ENCODE measurements at places on chromosomes 4 and X. TPM values are rescaled to one million over a fixed set of nuclear protein-coding genes. Genes with fewer than 3 reads are reported as not detected.

The LIMCH1 gene
- total RNA-seq = 9.3 TPM

The USP46 gene
- total RNA-seq = 6.9 TPM

The TREX2 gene
- 1.6 TPM for total RNA-seq

The SLC26A1 gene
- total RNA-seq = 1.6 TPM

The GYPB gene
- not detected for total RNA-seq

The ADH1B gene
- 134 TPM for total RNA-seq

- DNase-seq = no peak
Observed at GRCh38 chr4:58111818-58112217, 1001.6 kb upstream of the IGFBP7 start.

DNA sequence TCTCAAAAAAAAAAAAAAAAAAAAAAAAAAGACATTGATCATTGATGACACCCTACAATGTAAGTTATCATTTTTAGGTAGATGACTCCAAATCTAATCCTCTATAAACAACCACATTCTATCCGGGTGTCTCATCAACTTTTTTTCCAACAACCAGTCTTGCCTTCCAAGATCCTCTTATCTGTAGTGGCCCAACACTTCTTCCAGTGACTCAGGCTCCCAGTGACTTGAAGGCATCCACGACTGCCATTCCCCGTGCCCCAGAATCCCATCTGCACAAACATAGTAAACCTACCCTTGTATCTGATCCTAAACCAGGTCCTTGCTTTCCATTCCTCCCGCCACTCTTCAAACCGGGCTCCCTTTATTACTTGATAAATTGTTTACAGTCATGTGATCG lies 15.6 kb upstream of the TSPAN5 start:
- no peak for DNase-seq

- peak; percentile 78 for DNase-seq
Observed at GRCh38 chr4:118823471-118823870, 12.5 kb downstream of the SEC24D start.

- no peak for DNase-seq
Observed at GRCh38 chr4:105572296-105572695, 19.9 kb downstream of the ARHGEF38 start.

GRCh38 chr4:38868059-38868960 lies 704 bp downstream of the FAM114A1 start:
- DNase-seq = peak; percentile 42

DNA sequence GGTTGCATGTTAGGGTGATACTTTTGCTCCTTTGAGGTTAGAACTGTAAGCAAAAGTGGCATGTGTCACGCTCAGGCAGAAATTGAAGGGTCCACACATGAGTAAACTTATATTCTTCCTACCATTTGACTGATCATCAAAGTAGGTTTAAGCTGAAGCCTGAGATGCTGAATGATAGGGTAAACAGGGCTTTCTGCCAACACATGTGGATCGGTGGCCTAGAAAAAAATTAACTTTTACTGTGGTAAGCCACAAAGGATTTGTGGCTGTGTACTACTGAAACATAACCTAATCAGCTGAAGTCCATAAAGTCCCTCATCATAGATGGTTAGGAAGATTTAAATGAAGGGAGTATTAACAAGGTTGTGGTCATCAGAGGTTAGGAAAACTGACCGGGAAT lies 1070.1 kb downstream of the STPG2 start:
- DNase-seq = no peak

GRCh38 chrX:24934279-24934678 lies 81.5 kb downstream of the ARX start:
- DNase-seq = no peak

DNA sequence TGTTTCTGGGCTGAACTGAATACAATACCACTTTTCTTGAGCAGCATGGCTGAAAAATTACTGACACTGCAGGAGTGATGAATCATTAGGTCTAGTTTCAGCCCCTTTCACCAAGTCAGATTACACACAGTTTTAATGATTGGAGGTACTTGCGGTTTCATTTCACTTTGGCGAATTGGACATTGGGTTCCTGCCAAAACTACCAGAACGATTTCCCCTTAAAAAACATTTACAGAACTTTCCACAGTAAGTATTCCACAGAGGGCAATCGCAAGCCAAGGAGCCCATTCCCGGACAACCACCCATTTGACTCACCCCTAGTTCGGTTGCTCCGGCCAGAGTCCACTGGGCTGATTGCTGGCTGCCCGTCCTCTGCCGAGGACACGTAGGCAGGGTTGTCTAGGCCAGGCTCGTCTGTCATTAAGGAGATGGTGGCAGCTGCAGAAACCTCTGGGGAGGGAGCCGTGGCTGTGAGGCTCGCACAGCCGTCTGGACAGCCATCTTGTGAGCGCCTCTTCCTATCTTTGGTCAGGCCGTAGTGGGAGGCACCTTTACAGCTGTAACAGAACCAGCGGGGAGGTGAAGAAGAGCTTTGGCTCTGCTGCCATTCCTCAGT lies 83.5 kb downstream of the LNX1 start:
- DNase-seq = peak; percentile 8

DNA sequence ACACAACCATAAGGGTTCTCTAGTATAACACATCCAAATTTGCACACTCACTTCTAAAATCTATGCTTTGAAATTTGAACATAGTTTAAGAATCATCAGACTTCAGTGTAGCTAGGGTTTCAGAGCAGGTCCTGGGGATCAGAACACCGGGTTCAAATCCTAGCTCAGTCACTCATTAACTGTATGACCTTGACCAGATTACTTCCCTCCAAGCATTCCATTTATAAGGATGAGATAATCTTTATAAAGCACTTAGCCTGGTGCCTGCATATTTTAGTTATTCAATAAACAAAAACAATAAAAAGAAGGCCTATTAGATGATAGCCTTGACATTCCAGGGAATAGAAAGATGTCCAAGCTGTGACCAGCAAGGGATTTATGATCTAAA lies 4.8 kb upstream of the STBD1 start:
- no peak for DNase-seq

DNA sequence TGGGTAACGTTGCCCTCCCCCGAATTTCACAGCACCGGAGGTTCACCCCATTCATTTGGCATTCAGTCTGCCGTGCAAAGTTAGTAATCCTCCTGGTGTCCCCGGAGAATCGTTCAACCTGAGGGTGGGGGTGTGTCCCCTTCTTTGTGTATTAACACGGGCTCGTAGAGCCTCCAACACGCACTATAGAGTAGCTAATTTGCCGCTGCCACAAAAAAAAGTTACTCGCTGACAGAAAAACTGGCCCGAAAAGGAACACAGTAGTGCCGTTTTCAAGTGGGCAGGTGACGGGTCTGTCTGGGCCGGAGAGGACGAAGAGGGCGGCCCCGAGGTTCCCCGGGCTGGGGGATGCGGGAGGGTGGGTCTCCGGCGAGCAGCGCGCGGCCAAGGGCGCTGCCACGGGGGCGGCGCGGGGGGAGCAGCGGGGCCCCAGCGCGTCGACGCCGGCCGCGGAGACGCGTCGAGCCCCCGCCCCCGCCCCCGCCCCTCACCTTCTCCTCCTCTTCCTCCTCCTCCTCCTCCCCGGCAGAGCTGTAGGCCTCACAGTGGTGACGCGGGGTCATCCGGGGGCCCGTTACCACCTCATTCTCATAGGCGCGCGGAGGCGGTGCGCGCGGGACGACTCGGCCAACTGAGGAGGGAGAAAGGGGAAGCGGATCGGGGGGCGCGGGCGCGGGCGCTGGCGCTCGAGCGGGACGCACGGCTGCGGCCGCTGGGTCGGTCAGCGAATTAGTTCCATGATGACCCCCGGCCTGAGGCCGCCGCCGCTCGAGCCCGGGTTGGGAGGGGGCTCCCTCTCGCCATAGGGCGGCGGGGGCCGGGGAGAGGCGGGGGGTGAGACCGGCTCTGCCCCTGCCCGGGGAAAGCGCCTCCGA lies 571 bp downstream of the CCNI start:
- DNase-seq = peak; percentile 80

DNA sequence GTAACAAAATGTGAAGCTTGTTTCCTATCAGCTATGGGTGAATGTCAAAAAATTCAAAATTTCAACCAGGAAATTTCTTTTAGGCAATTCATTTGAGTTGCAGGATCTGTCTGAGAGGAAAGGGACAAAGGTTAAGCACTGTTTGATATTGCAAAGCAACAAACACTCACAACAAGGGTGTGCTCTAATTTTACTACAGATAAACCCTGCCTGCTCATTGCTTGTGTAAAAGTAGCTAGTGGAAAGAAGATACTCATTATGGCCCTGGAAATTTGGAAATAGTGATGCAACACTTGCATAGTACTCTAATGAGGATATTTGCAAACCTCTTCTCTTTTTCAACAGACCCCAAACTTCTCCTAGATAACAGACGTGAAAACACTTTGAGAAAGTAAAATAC lies 27.1 kb downstream of the FAM47E start:
- no peak for DNase-seq

All from body of pancreas (tissue), 4 donors.